ENCODE measurements at places on chromosomes 16 and 17.

GRCh38 chr17:38870259-38871165, 654 bp downstream of the LASP1 start:
- peak; percentile 52 for DNase-seq

- no peak for DNase-seq
These were observed 50.0 kb downstream of the RMI2 start for GRCh38 chr16:11395008-11395948.

DNA sequence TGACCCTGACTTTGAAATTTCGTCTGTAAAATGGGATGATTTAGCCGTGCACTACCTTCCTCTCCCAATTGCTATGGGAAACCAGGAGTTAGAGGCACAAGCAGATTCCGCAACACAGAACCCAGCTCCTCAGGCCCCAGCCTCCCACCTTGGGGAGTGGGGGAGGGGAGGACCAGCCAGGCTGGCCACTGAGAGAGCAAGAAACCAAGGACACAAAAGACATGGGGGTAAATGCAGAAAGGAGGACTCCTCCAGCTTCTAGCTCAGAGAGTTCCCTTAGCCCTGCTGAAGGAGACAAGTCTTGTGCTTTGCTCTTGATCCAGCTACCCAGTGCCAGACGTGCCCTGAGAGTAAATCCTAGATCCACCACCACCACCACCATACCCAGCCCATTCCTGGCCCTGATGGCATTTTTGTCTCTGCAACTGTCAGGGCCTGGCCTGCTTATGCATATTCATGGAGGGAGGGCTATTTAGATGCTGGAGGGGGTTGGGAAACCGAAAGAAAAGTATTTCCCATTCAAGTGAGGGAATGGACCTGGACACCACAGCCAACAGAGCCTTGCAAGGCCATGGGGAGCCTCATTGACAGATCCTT, 25.9 kb downstream of the PITPNM3 start:
- no peak for DNase-seq

DNA sequence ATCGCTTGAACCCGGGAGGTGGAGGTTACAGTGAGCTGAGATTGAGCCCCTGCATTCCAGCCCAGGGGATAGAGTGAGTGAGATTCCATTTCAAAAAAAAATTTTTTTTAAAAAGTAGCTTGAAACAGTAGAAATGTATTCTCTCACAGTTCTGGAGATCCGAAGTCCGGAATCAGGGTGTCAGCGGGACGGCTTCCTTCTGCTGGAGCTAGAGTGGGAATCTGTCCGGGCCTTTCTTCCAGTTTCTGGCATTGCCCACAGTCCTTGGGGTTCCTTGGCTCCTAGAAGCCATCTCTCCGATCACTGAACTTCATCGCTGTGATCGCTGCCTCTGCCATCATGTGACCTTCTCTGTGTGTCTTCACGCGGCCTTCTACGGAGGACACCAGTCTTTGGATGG, 181.2 kb upstream of the CIBAR2 start:
- no peak for DNase-seq

DNA sequence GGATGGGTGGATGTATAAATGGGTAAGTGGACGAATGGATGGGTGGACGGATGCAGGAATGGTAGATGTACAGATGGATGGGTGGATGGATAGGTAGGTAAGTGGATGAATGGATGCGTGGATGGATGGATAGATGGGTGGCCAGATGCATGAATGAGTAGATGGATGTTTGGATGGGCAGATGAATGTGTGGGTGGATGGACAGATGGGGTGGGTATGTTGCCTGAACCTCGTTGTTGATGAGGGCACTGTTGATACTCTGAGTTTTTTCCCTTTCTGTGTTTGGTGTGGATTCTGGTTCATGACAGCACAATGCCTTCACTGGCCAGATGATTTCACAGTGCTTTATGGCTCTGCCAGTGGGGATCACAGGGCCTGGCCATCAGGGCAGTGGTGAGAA, 208.3 kb downstream of the NPIPB11 start:
- DNase-seq = no peak

DNA sequence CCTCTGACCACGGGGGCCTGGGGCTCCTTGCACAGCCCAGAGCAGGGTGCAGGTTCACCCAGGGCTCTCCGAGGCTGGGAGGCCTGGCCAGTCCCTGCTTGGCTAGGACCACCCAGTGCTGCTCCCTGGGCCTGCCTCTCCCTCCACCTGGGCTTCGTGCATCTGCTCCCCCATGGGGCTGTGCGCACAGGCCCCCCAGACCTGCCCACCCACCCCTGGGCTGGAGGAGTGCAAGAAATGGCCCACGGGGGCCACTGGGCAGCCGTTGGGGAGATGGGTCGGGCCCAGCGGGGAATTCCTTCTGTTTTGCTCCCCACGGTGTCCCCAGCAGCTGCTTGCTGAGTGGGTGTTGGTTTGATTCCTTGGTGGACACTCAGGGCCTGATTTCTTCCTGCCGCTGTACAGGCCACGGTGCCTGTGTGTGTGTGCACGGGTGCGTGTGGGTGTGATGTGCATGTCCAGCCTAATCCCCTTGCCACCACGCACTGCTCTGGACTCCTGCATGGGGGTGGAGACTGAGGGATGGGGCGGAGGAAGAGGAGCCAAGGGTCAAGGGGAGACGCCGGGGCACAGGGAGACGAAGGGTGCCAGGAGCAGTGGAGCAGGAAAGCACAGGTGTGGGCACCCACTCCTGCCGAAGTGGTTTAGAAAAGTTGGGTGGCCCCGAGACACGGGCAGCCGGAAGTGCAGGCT, 8.5 kb downstream of the PRSS27 start:
- DNase-seq = no peak

DNA sequence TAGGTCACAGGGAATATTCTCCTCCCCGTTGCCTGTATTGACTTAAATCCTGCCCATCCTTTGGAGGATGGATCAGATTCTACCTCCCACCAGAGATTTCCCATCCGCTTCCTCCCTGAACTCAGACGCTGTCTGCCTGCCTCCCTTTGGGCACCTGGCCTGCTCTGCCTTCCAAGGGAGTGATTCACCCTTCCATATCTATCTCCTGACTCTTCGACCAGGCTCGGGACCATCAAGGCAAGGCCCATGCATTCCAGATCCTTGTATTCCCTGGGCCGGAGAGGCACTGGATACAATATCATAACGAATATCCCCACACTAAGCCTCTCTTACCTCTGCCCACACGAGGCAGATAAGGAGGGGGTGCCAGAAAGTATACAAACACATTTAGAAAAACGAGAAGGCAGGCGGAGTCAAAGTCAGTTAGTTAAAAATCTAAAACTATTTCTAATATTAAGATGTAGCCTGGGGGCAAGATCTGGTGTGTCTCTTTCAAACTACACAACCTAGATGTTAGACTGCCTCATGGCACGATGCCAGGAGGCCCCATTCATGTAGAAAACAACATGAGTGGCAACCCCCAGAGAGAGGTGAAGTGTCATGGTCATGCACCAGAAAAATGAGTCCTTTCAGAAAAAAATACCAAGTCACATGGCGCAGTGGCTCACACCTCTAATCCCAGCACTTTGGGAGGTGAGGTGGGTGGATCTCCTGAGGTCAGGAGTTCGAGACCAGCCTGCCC, 9.2 kb downstream of the PMP22 start:
- no peak for DNase-seq

DNA sequence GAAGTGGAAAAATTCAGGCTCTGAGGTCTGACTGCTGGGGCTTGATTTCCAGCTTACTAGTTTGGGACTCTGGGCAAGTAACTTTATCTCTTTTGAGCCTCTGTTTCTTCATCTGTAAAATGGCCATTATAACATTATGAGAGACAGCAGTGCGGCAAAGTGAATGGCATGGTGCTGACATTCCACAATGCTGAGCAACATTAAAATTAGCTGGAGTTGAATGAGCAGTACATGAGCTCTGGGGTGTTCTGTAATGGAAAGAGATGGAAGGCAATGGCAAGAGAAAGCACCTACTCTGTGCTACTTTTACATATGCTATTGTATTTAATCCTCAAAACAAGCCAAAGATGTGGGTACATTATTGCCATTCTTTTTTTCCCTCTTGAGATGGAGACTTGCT, 535.7 kb upstream of the CDH11 start:
- DNase-seq = no peak

DNA sequence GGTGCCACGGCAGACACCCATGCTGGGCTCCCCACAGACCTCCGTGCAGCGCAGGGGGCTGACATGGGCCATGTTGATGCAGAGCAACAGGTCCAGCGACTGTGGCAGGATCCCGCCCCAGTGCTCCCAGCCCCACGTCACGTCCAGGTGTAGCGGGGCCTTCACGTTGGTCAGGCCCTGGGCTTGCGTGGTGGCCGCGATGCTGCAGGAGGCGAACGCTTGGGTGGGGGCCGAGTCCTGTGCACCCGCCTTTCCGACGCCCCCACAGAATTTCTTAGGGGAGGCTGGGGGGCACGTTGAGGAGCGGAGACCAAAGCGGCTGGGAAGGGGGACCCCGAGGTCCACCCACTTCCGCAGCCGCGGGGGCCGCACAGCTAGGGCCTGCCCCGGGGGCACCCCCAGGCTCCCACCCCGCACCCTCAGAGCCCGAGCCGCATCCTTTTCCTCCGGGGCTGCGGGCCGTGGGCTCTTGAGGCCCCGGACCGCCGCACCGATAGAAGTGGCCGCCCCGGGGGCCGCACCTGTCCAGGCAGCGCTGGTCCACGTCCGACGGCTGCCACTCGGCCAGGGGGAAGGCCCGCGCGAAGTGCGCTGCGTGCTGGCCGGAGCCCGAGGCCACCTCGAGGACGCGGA, 416 bp downstream of the METTL26 start:
- no peak for DNase-seq

DNA sequence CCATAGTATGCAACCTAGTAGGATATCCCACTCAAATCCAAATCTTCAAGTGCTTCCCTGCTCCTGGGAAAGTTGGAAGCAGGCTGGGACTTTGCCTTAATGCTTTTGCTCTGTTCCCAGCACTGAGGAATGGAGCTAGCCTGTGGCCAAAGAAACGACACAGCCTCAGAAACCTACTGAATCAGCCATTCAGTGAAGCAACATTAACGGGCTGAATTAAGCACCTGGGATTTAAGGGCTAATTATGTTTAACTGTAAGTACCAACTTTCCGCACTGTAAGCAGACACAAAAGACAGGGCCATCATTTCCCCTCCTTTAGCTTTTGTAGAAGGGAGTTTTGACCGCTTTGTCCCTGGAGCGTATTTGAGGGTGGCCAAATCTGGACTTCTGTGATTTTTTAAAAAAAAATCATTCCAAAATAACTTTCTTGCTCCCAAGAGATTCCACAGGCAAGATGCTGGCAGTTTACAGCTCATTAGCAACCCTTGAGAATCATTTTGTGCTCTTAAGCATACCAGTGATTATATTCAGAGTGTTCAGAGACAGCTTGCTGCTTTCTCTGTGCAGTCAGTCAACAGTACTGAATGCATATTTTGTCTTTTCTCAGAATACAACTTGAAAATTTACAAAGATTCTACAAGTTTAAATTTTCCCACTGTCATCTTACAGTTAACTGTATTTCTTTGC, 17.6 kb upstream of the NOL11 start:
- no peak for DNase-seq

GRCh38 chr17:12545877-12546513, 119.7 kb upstream of the MYOCD start:
- peak; percentile 27 for DNase-seq

GRCh38 chr16:50889746-50890145, 147.9 kb downstream of the CYLD start:
- no peak for DNase-seq

DNA sequence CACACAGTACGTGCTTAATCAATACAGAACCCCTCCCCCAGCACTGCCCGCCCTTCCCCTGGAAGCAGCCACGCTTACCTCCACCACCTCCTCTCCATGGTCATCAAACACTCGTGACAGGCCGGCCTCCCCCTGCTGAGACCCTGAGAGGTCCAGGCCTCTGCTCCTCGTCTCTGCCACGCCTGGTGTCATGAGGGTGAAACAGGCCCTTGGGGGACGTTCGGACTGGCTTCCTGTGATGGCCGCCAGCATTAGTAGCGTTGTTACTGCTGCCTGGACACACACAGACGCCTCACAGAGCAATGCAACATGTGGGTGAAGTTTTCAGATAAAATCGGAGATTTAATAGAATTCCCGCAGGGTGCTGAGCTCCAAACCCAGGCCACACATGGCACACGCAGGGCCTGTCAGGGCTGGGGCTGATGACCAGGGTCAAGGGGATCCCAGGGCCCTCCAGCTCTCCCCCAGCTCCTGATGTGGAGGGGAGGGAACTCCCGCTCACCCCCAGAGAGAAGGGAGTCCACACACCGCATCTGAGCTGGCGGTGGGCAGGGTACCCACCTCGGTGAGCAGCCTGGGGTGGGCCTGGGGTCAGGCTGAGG, 15.9 kb upstream of the SLC38A10 start:
- DNase-seq = peak; percentile 43

DNA sequence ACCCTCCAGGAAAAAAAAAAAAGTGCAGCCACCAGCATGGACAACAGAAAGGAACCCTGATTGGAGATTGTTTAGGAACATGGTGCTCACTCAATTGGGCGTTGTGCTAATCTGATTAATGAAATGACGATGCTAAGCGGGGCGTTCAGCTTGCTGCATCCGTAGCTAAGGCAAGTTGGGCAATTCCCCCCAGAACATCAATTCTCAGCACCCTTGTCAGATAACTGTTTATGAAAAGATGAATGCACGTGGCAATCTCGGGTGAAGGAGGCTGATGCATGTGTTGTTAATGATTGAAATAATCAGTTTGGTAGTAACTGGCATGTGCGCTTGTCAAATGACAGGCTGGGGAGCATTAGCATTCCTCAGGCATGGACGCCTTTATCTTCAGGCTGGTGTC, 57.0 kb downstream of the HS3ST3A1 start:
- no peak for DNase-seq

DNA sequence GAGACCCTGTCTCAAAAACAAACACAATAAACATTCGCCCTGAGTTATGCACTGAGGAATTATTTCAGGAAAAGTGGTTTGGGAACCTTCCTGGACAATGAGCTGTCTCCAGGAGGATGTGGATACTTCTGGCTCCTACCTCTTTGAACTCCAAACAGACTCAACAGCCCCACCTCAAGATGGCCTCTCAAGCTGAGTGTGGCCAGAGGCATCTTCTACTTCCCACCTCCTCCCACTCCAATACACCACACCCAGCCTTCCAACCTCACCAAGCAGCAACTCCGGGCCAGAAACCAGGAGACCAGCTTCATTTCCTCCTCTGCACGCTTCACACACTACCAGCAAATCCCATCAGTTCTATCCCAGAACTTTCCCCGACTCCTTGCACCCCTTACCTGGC, 11.6 kb downstream of the HBQ1 start:
- no peak for DNase-seq

GRCh38 chr16:51577621-51578303, 426.7 kb upstream of the SALL1 start:
- DNase-seq = peak; percentile 39

DNA sequence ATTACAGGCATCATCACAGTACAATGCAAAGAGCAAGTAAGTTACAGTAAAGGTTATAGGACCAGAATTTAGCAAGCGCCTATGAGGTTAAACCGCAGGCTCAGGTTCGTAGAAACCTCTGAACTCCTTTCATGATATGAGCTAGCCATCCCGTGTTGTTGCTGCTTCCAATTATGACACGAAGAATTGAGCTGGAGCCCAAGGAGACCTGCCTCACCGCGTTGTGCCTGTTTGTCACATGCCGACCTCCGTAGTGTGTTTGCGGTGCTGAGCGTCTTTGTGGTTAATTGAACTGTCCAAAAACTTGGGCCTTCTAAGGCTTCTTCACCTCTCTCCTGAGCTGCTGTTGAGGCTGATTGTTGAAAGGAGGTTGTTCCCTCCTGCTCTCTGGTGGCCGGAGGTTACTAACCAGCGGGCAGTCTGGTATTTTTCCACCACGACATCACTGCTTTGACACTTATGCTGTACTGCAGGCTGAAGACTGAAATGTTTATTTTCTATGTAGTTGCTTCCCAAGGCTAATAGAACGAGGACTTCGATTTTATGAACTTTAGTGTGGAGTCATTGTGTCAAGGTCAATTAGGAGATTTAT, 67.5 kb downstream of the SEC14L1 start:
- DNase-seq = no peak

Measured in right kidney (tissue), 9 donors.